ENCODE measurements at places on chromosomes 12 and 14.

GRCh38 chr12:56151672-56152131 lies 685 bp upstream of the MYL6B start:
- H3K27ac ChIP-seq, result peak overlapping the region; percentile 84
- no peaks in the 10 kb centered on the region for H3K36me3 ChIP-seq
- no peaks in the 10 kb centered on the region for H3K27me3 ChIP-seq
- H3K4me3 ChIP-seq, result peak overlapping the region; percentile 91

GRCh38 chr12:96361074-96361473 lies 39.2 kb downstream of the CDK17 start:
- H3K4me3 ChIP-seq, result no peak overlapping the region
- H3K27ac ChIP-seq, result no peak overlapping the region
- no peaks in the 10 kb centered on the region for H3K36me3 ChIP-seq
- H3K27me3 ChIP-seq, result no peaks in the 10 kb centered on the region
- DNase-seq, result no peak

DNA sequence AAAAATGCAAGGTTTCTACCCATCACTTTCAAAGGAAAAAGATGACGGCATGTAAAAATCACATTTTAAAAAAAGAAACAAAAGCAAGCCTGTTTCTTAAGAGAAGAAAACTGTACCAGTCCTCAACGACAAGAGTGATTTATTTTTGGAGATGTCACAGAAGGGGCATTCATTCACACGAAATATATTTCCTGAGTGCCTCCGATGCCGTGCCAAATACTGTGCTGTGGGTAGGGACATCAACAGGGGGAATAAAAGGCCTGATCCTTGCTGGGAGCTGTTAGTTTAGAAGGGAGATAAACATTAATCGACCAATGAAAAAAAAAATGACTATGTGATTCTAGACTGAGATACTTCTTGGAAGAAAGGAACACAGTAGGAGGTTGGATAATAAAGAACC lies 297.5 kb upstream of the SOX5 start:
- no peaks in the 10 kb centered on the region for H3K36me3 ChIP-seq
- H3K27me3 ChIP-seq, result no peaks in the 10 kb centered on the region
- no peaks in the 10 kb centered on the region for H3K4me1 ChIP-seq
- no peak overlapping the region for H3K4me3 ChIP-seq
- no peak for DNase-seq
- H3K27ac ChIP-seq, result no peak overlapping the region

GRCh38 chr14:58245562-58245961 lies 919 bp downstream of the PSMA3 start:
- H3K4me3 ChIP-seq, result peak overlapping the region; percentile 100
- peak overlapping the region; percentile 96 for H3K27ac ChIP-seq
- no peaks in the 10 kb centered on the region for H3K36me3 ChIP-seq
- H3K4me1 ChIP-seq, result peaks cover 45% of the 10 kb centered on the region
- H3K27me3 ChIP-seq, result no peaks in the 10 kb centered on the region

Data from CD4-positive, alpha-beta memory T cell (primary cell).